Activated CD8-positive, alpha-beta memory T cell treated with anti-CD3 and anti-CD28 coated beads, Interleukin-2, amount 10 ng/mL, durations not matched to agents 7 days and 5 days (primary cell): ENCODE measurements at places on chromosomes 2 and 18.
A peak's percentile ranks its signal among the peaks of the same experiment; 100 is the strongest.

DNA sequence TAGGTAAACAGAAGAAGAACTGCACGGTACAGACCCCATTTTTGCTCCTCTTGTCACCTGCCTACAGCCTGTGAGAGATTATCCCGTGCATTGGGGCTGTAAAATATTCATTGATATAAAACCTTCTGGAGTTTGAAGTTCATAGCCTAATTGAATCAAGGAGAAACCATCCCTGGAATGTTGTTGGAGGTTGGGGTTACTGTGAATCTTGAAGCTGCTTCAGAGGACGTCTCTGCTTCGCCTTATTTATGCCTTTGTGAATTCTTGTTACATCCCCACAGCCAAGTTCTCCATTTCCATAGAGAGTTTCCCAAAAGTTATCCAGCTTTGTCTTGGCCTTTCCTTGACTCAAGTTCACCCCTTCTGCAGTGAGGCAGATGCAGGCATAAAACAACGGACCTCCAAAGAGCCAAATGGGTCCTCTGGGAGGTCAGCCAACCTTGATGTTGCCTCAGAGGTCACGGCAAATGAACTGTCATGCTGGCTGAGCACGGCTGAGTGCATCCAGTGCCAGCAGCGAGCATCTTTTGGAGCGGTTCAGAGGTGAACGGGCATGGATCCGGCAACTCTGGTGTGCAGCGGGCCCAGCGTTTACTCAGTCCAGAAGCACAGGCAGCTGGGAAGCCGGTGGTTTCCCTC, 317.6 kb downstream of the PRKCE start:
- no peak overlapping the region for H3K27ac ChIP-seq
- DNase-seq: no peak
- peaks cover 8% of the 10 kb centered on the region for H3K4me1 ChIP-seq
- H3K4me3 ChIP-seq: no peak overlapping the region
- peaks cover 5% of the 10 kb centered on the region for H3K27me3 ChIP-seq
- no peaks in the 10 kb centered on the region for H3K36me3 ChIP-seq

DNA sequence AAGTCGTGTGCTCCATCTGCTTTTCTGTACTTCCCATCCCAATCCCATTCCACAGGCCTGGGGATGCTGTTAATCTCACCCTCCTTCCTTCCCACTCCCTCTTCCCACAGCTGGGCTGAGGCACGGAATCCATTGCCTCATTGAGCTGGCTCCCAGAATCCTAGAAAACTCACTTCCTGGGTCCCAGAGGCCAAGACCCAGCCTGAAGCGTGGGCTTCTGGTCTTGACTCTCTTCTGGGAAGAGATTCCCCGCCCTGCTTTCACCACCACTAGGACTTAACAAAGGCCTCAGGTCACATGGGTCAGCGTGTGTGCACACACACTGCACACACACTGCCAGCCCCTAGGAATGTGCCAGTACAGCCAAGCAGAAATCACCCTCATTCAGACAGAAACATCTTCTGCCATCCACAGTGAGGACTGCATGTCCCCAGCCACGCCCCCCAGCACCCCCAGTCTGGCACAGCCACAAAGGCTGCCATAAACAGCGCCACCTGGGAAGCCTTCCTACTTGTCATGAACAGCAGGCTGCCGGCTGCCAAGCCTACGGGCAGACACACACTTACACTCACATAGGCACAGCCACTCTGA, 165.8 kb downstream of the TNS1 start:
- no peaks in the 10 kb centered on the region for H3K36me3 ChIP-seq
- H3K4me3 ChIP-seq: no peak overlapping the region
- H3K4me1 ChIP-seq: no peaks in the 10 kb centered on the region

GRCh38 chr2:182506606-182507005, 79.8 kb upstream of the PDE1A start:
- no peaks in the 10 kb centered on the region for H3K4me1 ChIP-seq
- no peak for DNase-seq
- H3K36me3 ChIP-seq: no peaks in the 10 kb centered on the region
- no peak overlapping the region for H3K4me3 ChIP-seq
- no peak overlapping the region for H3K27ac ChIP-seq

DNA sequence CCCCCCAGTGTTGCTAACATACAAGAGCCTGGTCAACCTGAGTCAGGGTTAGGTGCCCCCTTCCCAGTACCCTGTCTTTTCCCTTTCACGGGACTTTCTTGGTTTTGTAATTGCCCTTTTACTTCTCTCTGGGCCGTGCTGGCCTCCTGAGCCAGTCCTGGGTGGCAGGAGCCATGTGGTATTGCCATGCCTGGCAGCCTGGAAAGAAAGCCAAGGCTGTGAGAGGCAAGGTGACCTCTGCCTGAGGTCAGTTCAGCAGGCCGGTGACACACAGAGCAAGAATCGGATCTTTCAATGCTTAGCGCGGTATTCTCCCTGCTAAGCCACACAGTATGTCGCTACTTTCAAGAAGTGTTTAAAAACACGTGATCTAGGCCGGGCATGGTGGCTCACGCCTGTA, 52.3 kb downstream of the C18orf63 start:
- no peak overlapping the region for H3K27ac ChIP-seq
- no peak for DNase-seq
- H3K4me1 ChIP-seq: peaks cover 17% of the 10 kb centered on the region
- H3K36me3 ChIP-seq: no peaks in the 10 kb centered on the region
- peaks cover 28% of the 10 kb centered on the region for H3K27me3 ChIP-seq

- H3K36me3 ChIP-seq: no peaks in the 10 kb centered on the region
- no peak for DNase-seq
- H3K27ac ChIP-seq: no peak overlapping the region
- no peak overlapping the region for H3K4me3 ChIP-seq
- H3K27me3 ChIP-seq: peaks cover 6% of the 10 kb centered on the region
- H3K4me1 ChIP-seq: peaks cover 10% of the 10 kb centered on the region
Measured at GRCh38 chr2:159925975-159926374, 128.0 kb upstream of the CD302 start.

DNA sequence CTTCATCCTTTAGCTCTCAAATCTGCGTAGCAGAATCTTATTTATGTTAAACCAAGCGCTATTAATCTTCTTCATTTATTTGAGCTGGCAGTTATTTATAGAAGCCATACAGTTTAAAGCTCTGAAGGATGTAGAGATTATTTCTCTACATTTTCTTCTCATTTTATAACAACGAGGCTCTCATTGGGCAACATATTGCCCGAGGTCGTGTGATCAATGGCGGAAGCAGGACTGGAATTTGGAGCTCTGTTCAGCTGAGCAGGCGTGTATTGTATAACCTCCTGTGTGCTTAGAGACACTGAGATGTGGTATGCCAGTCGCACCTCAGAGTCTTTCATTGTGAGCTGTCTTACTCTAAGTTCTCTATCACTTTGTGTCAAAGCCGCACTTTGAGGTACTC, 17.5 kb upstream of the DRC1 start:
- H3K4me3 ChIP-seq: no peak overlapping the region
- peaks cover 5% of the 10 kb centered on the region for H3K4me1 ChIP-seq
- DNase-seq: no peak
- H3K36me3 ChIP-seq: peaks cover 44% of the 10 kb centered on the region
- no peaks in the 10 kb centered on the region for H3K27me3 ChIP-seq
- H3K27ac ChIP-seq: no peak overlapping the region

DNA sequence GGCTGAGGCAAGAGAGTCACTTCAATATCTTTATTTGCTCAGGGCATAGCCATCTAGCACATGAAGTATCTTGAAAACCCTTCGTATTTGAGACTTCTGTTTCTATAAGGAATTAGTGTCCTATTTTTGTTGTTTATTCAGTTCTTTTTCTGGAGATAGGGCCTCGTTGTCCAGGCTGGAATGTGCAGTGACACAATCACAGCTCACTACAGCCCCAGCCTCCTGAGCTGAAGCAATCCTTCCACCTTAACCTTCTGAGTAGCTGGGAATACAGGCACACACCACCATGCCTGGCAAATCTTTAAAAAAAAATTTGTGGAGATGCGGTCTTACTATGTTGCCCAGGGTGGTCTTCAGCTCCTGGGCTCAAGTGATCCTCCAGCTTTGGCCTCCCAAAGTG, 50.6 kb downstream of the PSMD14 start:
- no peak overlapping the region for H3K4me3 ChIP-seq
- H3K4me1 ChIP-seq: no peaks in the 10 kb centered on the region
- DNase-seq: no peak
- no peak overlapping the region for H3K27ac ChIP-seq
- peaks cover 37% of the 10 kb centered on the region for H3K36me3 ChIP-seq
- no peaks in the 10 kb centered on the region for H3K27me3 ChIP-seq

GRCh38 chr2:120421830-120422175, 75.9 kb downstream of the INHBB start:
- H3K4me1 ChIP-seq: no peaks in the 10 kb centered on the region
- no peak for DNase-seq

DNA sequence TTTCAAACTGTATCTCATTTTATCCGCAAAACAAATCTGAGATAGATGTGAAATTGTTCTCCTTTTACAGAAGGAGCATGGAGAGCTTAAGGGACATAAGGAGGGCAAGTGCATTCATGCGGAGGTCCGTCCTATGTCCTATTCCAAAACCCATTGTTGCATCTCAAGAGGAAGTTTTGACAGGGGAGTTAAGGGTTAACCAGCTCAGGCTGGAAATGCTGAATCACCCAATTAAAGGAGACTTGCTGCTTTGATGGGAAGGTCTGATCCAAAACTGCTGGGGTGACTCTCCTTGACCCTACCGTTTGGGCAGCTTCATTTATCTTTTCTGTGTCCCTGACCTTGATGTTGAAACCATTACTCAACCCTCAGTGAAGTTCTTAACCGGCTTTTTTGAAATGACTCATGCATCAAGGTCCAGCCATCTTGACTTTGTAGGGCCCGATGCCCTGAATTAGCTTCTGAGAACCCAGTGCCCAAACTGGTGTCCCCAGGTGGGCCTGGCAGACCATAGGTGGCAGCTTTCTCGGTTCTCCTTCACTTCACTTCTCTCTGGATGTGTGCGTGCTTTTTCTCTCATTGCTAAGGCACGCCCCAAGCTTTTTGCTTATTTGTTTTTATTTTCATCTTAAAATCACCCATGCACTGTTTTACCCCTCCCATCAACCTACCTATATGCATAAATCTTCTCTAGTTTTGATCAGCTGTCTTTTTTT, 15.9 kb upstream of the TXNDC2 start:
- H3K4me1 ChIP-seq: peaks cover 26% of the 10 kb centered on the region
- no peak overlapping the region for H3K27ac ChIP-seq

GRCh38 chr18:21571772-21572171, 28.7 kb downstream of the ESCO1 start:
- H3K27ac ChIP-seq: no peak overlapping the region
- H3K4me1 ChIP-seq: no peaks in the 10 kb centered on the region

- no peak overlapping the region for H3K4me3 ChIP-seq
- no peak overlapping the region for H3K27ac ChIP-seq
- H3K27me3 ChIP-seq: no peaks in the 10 kb centered on the region
- H3K36me3 ChIP-seq: no peaks in the 10 kb centered on the region
- H3K4me1 ChIP-seq: peaks cover 5% of the 10 kb centered on the region
Measured at GRCh38 chr2:199985625-199986207, 30.3 kb downstream of the MAIP1 start.

- peaks cover 9% of the 10 kb centered on the region for H3K36me3 ChIP-seq
- no peak overlapping the region for H3K4me3 ChIP-seq
- H3K27me3 ChIP-seq: no peaks in the 10 kb centered on the region
- no peak for DNase-seq
- no peak overlapping the region for H3K27ac ChIP-seq
- no peaks in the 10 kb centered on the region for H3K4me1 ChIP-seq
Measured at GRCh38 chr2:210046851-210047500, 44.5 kb downstream of the RPE start.

- DNase-seq: no peak
- peaks cover 1% of the 10 kb centered on the region for H3K36me3 ChIP-seq
- H3K27me3 ChIP-seq: no peaks in the 10 kb centered on the region
- no peak overlapping the region for H3K4me3 ChIP-seq
Measured at GRCh38 chr2:241894681-241895426, 25.3 kb downstream of the RTP5 start.

DNA sequence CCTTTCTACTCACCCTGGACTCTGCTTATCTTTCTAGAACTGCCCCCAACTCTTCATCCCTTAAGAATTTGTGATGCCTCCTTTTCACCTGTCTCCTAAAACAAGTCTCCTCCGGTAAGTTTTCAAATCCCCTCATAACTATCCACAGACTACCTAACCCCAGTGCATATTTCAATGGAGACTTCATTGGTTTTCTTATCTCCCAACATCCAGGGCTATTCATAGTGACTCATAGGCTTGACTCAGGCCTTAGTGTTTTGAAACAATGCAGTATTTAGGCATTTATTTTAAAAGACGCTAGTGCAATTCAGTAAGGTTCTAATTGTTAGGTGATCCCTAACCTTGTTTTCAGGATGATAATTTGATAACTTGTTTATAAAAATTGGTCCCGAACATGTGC, 399.2 kb downstream of the CPS1 start:
- no peaks in the 10 kb centered on the region for H3K36me3 ChIP-seq
- no peak overlapping the region for H3K4me3 ChIP-seq
- no peak for DNase-seq

GRCh38 chr2:240499309-240500301, 58.2 kb downstream of the ANKMY1 start:
- H3K36me3 ChIP-seq: peaks cover 9% of the 10 kb centered on the region
- no peak overlapping the region for H3K27ac ChIP-seq
- H3K4me1 ChIP-seq: no peaks in the 10 kb centered on the region

DNA sequence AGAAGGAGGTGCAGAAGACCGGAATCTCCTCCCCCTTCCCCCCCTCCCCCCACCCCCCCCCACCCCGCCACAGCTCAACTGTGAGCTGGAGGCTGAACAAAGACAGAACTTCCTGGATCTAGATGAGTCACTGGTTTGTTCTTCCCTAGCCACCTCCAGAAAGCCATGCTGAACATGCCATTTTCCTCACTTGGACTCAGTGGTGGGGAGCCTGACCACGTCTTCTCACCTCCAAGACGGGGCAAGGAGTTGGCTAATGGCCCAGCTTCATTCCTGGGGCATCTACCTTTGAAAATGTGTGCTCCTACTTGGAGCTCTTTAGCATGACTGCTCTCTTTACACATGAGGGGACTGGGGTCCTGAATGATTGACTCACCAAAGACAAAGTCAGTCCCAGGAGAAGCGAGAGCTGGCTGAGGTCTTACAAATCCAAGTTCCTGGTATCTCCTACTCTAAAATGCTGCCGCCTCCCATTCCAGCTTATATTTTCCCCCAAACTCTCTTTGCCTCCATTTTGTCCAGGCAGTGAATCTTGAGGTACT, 22.6 kb upstream of the FZD5 start:
- peaks cover 4% of the 10 kb centered on the region for H3K4me1 ChIP-seq
- no peaks in the 10 kb centered on the region for H3K36me3 ChIP-seq
- peaks cover 19% of the 10 kb centered on the region for H3K27me3 ChIP-seq
- no peak overlapping the region for H3K27ac ChIP-seq
- H3K4me3 ChIP-seq: no peak overlapping the region

- no peaks in the 10 kb centered on the region for H3K27me3 ChIP-seq
- peak overlapping the region; percentile 48 for H3K27ac ChIP-seq
- H3K36me3 ChIP-seq: peaks cover 10% of the 10 kb centered on the region
- no peak for DNase-seq
Measured at GRCh38 chr2:134234535-134234934, 19.3 kb upstream of the MGAT5 start.

GRCh38 chr2:43080571-43081021, 145.8 kb downstream of the ZFP36L2 start:
- H3K36me3 ChIP-seq: no peaks in the 10 kb centered on the region
- no peak overlapping the region for H3K4me3 ChIP-seq
- DNase-seq: no peak
- no peaks in the 10 kb centered on the region for H3K27me3 ChIP-seq
- no peaks in the 10 kb centered on the region for H3K4me1 ChIP-seq
